ENCODE measurements at places on chromosomes 16 and 17. TPM values are rescaled to one million over a fixed set of nuclear protein-coding genes. Genes with fewer than 3 reads are reported as not detected.

GRCh38 chr17:75345514-75346167, 56.4 kb upstream of the SLC25A19 start:
- H3K27me3 ChIP-seq: no peaks in the 10 kb centered on the region
- no peak for DNase-seq
- no peaks in the 10 kb centered on the region for H3K36me3 ChIP-seq
- peaks cover 1% of the 10 kb centered on the region for H3K4me1 ChIP-seq

Gene RNF43
- 1.3 TPM for total RNA-seq

- H3K4me3 ChIP-seq: peak overlapping the region; percentile 66
- no peaks in the 10 kb centered on the region for H3K27me3 ChIP-seq
- DNase-seq: no peak
- peak overlapping the region; percentile 87 for H3K27ac ChIP-seq
Measured at GRCh38 chr17:1109606-1110540, 69.9 kb downstream of the ABR start.

DNA sequence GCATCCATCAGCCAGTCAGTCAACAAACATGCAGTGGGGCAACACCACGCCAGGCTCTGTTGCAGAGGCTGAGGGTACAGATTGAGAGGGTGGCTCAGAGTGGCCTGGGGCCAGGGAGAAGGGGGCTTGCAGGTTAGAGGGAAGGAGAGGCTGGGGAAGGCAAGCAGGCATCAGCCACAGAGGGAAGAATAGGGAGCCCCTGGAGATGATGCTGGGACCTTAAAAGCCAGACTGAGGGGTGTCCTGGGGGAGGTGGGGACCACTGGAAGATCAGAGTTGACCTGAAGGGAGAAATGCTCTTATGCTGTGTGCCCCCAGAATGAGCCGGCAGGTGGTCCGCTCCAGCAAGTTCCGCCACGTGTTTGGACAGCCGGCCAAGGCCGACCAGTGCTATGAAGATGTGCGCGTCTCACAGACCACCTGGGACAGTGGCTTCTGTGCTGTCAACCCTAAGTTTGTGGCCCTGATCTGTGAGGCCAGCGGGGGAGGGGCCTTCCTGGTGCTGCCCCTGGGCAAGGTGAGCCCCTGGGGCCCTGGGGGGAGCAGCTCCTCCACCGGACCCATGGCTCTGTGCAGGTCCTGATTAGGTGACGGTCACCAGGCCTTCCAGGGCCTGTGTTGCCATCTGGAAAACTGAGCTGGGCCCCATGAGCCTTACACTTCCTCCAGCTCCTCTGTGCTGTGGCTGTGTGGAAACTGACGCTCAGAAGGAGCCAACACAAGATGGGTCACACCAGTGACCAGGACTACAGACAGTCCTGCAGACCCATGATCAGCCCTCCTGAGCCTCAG, 1.7 kb downstream of the CORO1A start:
- no peak overlapping the region for H3K27ac ChIP-seq
- H3K4me3 ChIP-seq: no peak overlapping the region
- H3K4me1 ChIP-seq: peaks cover 8% of the 10 kb centered on the region
- peak; percentile 23 for DNase-seq
- no peaks in the 10 kb centered on the region for H3K27me3 ChIP-seq

- no peaks in the 10 kb centered on the region for H3K27me3 ChIP-seq
- no peaks in the 10 kb centered on the region for H3K36me3 ChIP-seq
- H3K4me3 ChIP-seq: no peak overlapping the region
- peaks cover 12% of the 10 kb centered on the region for H3K4me1 ChIP-seq
- no peak for DNase-seq
Measured at GRCh38 chr16:20911361-20911760, 10.8 kb downstream of the LYRM1 start.

Gene OSGIN1
- total RNA-seq: 9.3 TPM

- H3K36me3 ChIP-seq: no peaks in the 10 kb centered on the region
- peaks cover 2% of the 10 kb centered on the region for H3K4me1 ChIP-seq
- H3K4me3 ChIP-seq: no peak overlapping the region
- H3K27ac ChIP-seq: no peak overlapping the region
Measured at GRCh38 chr17:56886288-56886731, 27.5 kb downstream of the TRIM25 start.

Gene C16orf96
- total RNA-seq: 0.12 TPM

Gene DNAH2
- total RNA-seq: 2.7 TPM

DNA sequence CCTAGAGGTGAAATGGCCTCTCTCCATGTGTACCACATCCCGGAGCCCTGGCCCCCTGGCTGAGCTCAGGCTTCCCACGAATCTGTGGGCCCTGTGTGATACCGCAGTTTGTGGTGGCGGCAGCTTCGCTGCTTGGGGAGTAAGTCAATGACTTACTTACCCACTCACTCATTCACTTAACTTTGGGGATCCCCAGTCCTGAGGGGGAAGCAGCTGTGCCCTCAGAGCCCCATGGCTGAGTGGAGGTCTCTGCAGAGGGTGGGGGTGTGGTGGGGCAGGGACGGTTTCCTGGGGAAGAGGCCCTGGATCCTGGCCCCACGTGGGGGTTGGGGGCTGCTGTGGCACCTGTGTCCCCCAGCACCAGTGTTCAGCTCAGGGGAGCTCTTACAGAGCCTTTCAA, 13.2 kb downstream of the KCNJ12 start:
- H3K27ac ChIP-seq: no peak overlapping the region
- no peak for DNase-seq
- no peaks in the 10 kb centered on the region for H3K27me3 ChIP-seq
- no peaks in the 10 kb centered on the region for H3K36me3 ChIP-seq
- no peak overlapping the region for H3K4me3 ChIP-seq
- H3K4me1 ChIP-seq: no peaks in the 10 kb centered on the region

DNA sequence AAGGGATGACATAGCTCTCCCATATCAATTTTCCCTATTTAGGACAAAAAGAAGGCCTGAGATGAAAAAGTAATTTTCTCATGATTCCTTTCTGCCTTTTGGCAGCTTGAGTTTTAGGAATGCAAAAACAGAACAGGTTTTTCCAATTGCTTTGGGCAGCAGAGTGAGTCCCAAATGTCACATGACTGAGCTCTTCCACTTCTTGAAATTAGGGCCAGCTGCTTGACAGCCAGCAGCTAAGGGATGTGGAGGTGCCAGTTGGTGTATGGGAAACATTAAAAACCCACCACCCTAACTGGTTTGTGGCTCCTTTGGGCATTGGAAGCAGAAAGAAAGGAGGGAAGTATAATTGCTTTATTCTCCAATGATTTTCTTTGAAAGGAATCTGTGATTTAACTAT, 133.8 kb upstream of the FAM20A start:
- no peak overlapping the region for H3K27ac ChIP-seq
- DNase-seq: no peak
- peaks cover 30% of the 10 kb centered on the region for H3K4me1 ChIP-seq
- H3K4me3 ChIP-seq: no peak overlapping the region

Gene CCDC200
- 0.30 TPM for total RNA-seq

DNA sequence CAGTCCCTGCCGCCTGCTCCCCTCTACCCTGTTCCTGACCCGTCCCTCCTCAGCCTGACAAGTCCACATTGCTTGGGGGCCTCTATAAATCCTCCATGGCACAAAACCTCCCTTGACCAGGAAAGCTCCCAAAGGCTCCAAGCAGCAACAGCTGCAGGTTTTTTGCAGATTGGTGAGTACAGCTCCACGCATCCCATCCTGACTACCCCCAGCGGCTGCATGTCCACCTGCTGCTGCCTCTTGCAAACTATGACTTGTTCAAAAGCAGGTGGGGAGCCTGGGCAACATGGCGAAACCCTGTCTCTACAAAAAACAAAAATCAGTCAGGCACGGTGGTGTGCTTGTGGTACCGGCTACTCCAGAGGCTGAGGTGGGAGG, 122.8 kb downstream of the ANKRD11 start:
- H3K4me3 ChIP-seq: no peak overlapping the region
- no peak overlapping the region for H3K27ac ChIP-seq
- peaks cover 48% of the 10 kb centered on the region for H3K4me1 ChIP-seq
- H3K27me3 ChIP-seq: no peaks in the 10 kb centered on the region

Gene ZSCAN10
- not detected for total RNA-seq

GRCh38 chr17:58100506-58100905, 17.3 kb downstream of the DYNLL2 start:
- no peak overlapping the region for H3K27ac ChIP-seq
- H3K4me3 ChIP-seq: no peak overlapping the region
- no peak for DNase-seq
- H3K4me1 ChIP-seq: no peaks in the 10 kb centered on the region
- no peaks in the 10 kb centered on the region for H3K36me3 ChIP-seq

Measured in ovary (tissue), 10 donors.